ENCODE measurements at places on chromosomes 7 and 10. TPM values are rescaled to one million over a fixed set of nuclear protein-coding genes. Genes with fewer than 3 reads are reported as not detected.

DNA sequence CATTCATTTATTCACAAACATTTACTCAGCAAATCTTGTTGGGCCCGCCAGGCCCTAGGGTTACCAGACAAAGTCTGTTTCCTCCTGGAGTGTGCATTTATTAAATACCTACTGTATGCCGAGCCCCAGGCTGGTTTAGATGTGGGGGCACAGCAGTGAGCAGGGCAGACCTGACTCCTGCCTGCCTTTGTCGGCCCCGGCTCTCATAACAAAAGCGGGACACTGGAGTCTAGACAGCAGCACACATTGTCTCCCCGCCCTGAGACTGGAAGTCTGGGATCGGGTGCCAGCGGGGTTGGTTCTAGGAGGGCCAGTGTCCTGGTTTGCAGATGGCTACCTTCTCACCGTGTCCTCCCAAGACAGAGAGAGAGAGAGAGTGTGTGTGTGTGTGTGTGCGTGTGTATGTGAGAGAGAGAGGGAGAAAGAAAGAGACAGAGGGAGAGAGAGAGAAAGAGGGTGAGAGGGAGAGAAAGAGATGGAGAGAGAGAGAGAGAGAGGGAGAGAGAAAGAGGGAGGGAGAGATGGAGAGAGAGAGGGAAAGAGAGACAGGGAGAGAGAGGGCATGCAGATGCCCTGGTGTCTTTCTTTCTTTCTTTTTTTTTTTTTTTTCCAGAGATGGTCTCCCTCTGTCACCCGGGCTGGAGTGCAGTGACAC lies 25.9 kb downstream of the ELFN1 start:
- H3K36me3 ChIP-seq, result no peaks in the 10 kb centered on the region
- peaks cover 5% of the 10 kb centered on the region for H3K4me1 ChIP-seq
- H3K27ac ChIP-seq, result no peak overlapping the region
- H3K27me3 ChIP-seq, result peaks cover 51% of the 10 kb centered on the region

DNA sequence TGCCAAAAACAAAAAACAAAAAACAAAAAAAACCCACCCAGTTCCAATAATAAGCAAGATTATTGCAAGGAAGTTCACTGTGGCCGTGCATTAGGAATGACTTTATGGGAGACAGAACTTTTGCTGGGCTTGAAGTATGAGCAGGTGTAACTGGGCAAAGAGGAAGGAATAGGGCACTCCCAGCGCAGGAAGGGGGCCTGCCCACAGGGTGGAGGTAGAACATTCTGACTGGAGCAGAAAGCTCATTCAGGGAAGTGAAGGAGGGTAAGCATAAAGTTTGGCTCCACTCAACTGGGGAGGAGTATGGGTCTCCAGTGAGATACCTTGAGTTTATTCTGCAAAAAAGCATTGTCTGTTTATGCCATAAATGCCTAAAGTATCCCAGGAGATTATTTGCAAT lies 42.1 kb upstream of the WIPF3 start:
- no peak overlapping the region for H3K27ac ChIP-seq
- no peak for DNase-seq
- no peak overlapping the region for H3K4me3 ChIP-seq
- H3K4me1 ChIP-seq, result no peaks in the 10 kb centered on the region
- no peaks in the 10 kb centered on the region for H3K36me3 ChIP-seq
- H3K27me3 ChIP-seq, result no peaks in the 10 kb centered on the region

- no peaks in the 10 kb centered on the region for H3K36me3 ChIP-seq
- H3K27me3 ChIP-seq, result no peaks in the 10 kb centered on the region
- DNase-seq, result no peak
- H3K27ac ChIP-seq, result no peak overlapping the region
These were observed 270.4 kb downstream of the ZMYND11 start for GRCh38 chr10:405648-406047.

- no peak overlapping the region for H3K4me3 ChIP-seq
- H3K27me3 ChIP-seq, result no peaks in the 10 kb centered on the region
These were observed 177.6 kb downstream of the VTI1A start for GRCh38 chr10:112624546-112625048.

DNA sequence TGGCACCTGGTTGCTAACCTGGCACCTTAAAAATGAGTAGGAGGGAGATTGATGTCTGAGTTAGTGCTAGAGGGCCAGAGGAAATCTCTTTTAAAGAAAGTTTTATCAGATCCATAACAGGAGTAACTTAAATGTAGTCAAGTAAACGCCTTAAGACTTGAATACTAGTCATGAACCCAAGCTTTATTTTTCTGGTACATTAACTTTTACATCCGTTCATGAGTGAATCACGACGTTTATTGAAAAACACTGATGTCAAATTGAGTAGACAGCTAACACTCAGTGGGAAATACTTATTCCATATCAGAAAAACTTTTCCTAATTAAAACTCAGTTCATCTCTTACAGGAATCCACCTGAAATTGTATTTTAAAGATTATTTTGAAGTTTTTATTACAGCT lies 6.9 kb upstream of the LAMB1 start:
- no peaks in the 10 kb centered on the region for H3K27me3 ChIP-seq
- H3K4me1 ChIP-seq, result no peaks in the 10 kb centered on the region
- H3K27ac ChIP-seq, result no peak overlapping the region

- H3K4me1 ChIP-seq, result no peaks in the 10 kb centered on the region
- H3K36me3 ChIP-seq, result no peaks in the 10 kb centered on the region
- no peak overlapping the region for H3K27ac ChIP-seq
These were observed 87.6 kb upstream of the GNAI1 start for GRCh38 chr7:80047032-80047431.

GRCh38 chr10:102009801-102010425 lies 46.1 kb downstream of the ARMH3 start:
- H3K4me3 ChIP-seq, result no peak overlapping the region
- H3K36me3 ChIP-seq, result no peaks in the 10 kb centered on the region
- H3K27me3 ChIP-seq, result no peaks in the 10 kb centered on the region
- H3K27ac ChIP-seq, result no peak overlapping the region

DNA sequence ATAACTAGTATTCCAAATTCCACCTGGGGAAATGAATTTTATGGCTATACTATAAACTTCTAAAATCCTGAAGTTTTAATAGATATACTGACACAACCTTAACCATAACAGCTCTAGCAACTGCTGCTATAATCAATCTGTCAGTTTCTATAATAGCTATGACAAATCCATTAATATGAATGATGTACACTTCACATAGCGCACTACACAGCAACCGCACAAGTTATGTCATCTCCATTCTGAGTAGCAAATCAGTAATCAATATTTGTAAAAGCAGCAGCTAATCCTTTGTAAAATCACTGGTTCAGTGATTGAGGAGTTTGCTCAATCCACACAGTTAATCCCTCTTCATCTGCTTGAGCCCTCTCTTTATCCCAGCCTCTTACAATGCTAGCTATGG lies 105.3 kb downstream of the SKAP2 start:
- no peak overlapping the region for H3K4me3 ChIP-seq
- no peaks in the 10 kb centered on the region for H3K36me3 ChIP-seq
- no peak for DNase-seq

- no peaks in the 10 kb centered on the region for H3K36me3 ChIP-seq
- DNase-seq, result no peak
- H3K27me3 ChIP-seq, result no peaks in the 10 kb centered on the region
- H3K4me1 ChIP-seq, result no peaks in the 10 kb centered on the region
- H3K4me3 ChIP-seq, result no peak overlapping the region
These were observed 276.9 kb downstream of the CSTF2T start for GRCh38 chr10:51422311-51423120.

GRCh38 chr7:142760071-142760642 lies 10.6 kb upstream of the PRSS2 start:
- H3K4me1 ChIP-seq, result no peaks in the 10 kb centered on the region
- DNase-seq, result no peak
- H3K4me3 ChIP-seq, result no peak overlapping the region
- no peaks in the 10 kb centered on the region for H3K36me3 ChIP-seq

GRCh38 chr10:103551619-103552602 lies 58.4 kb downstream of the NEURL1 start:
- no peak overlapping the region for H3K27ac ChIP-seq
- peaks cover 13% of the 10 kb centered on the region for H3K4me1 ChIP-seq
- no peak for DNase-seq
- no peak overlapping the region for H3K4me3 ChIP-seq
- no peaks in the 10 kb centered on the region for H3K27me3 ChIP-seq
- no peaks in the 10 kb centered on the region for H3K36me3 ChIP-seq

- no peaks in the 10 kb centered on the region for H3K27me3 ChIP-seq
- no peak for DNase-seq
- H3K36me3 ChIP-seq, result no peaks in the 10 kb centered on the region
- no peak overlapping the region for H3K27ac ChIP-seq
- no peak overlapping the region for H3K4me3 ChIP-seq
These were observed 986.6 kb downstream of the CNTNAP2 start for GRCh38 chr7:147103224-147103623.

DNA sequence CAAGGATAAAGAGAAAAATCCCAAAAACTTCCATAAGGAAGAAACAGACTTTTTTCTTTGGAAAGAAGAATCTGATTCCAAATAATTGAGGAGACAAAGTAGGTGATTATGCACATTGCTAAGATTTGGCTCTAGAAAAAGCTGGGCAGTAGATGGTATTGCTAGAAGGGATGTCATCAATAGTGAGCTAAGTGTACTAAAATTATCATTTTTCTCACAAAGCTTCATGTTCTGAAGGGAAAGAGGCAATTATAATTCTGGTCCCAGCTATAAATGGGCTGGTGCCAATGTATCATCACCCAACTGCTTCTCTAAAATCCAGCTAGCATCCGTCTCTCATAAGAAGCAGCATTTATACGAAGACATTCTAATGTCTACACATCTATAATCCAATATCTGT lies 23.9 kb downstream of the STEAP1 start:
- no peak overlapping the region for H3K4me3 ChIP-seq
- no peak for DNase-seq
- no peak overlapping the region for H3K27ac ChIP-seq
- H3K36me3 ChIP-seq, result no peaks in the 10 kb centered on the region

GRCh38 chr10:30389543-30389942 lies 40.5 kb upstream of the MTPAP start:
- H3K4me3 ChIP-seq, result no peak overlapping the region
- no peaks in the 10 kb centered on the region for H3K27me3 ChIP-seq
- no peaks in the 10 kb centered on the region for H3K36me3 ChIP-seq
- H3K27ac ChIP-seq, result no peak overlapping the region
- DNase-seq, result no peak

The IDI1 gene
- total RNA-seq, result 85.1 TPM

The HOXA10 gene
- total RNA-seq, result not detected

The NAT16 gene
- total RNA-seq, result not detected

The CLCN1 gene
- total RNA-seq, result 0.91 TPM

The ZNF365 gene
- total RNA-seq, result 1.3 TPM

All from esophagus squamous epithelium (tissue), 5 donors.